ENCODE measurements at places on chromosomes 1 and 21.

- DNase-seq, result no peak
Observed at GRCh38 chr1:10652626-10653025, 143.8 kb downstream of the CASZ1 start.

- DNase-seq, result no peak
Observed at GRCh38 chr1:182248721-182249120, 142.9 kb downstream of the GLUL start.

DNA sequence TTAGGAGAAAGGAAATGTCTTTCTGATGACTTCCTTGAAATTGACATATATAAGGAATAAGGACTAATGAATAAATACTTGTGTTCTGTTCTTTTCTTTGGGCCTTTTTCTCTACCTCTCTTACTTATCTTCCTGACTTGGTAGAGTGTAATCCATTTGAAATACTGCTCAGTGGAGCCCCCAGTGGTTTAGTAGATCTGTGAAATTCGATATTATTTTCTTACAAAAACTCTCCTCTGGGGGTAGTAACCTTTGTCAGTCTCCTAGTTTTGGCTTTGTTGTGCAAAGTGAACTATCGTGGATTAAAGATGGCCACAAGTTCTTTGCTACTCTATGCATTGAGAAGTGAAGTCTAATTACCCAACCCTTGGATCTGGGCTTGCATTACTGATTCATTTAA is 48.8 kb downstream of the DUSP10 start:
- no peak for DNase-seq

GRCh38 chr1:210669951-210670350 is 341.2 kb downstream of the HHAT start:
- no peak for DNase-seq

DNA sequence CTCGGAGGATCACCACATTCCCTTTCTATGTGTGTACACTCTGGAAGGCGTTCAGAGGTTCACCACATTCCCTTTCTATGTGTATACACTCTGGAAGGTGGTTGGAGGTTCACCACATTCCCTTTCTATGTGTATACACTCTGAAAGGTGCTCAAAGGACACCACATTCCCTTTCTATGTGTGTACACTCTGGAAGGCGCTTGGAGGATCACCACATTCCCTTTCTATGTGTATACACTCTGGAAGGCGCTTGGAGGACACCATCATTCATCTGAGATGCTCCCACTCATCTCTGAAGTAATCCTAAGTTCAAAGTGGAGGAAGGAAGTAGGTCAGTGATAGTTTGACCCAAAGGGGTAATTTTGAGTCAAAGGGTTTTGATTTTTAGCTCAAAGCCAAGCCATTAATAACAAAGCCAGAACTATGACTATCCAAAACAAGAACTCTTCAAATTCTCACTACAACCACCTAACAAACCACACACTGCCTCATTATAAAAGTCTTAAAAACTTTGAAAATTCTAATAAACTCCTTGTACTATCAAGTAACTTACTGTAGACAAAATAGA is 32.9 kb downstream of the NRIP1 start:
- no peak for DNase-seq

- DNase-seq, result no peak
Observed at GRCh38 chr1:148363439-148363810, 119.7 kb downstream of the PPIAL4G start.

- DNase-seq, result no peak
Observed at GRCh38 chr1:159444511-159444910, 5.0 kb downstream of the OR10J1 start.

- no peak for DNase-seq
Observed at GRCh38 chr1:101781201-101781831, 215.4 kb downstream of the OLFM3 start.

- no peak for DNase-seq
Observed at GRCh38 chr1:11948822-11949458, 14.4 kb downstream of the PLOD1 start.

GRCh38 chr1:109770331-109771095 is 6.8 kb upstream of the EPS8L3 start:
- DNase-seq, result no peak

DNA sequence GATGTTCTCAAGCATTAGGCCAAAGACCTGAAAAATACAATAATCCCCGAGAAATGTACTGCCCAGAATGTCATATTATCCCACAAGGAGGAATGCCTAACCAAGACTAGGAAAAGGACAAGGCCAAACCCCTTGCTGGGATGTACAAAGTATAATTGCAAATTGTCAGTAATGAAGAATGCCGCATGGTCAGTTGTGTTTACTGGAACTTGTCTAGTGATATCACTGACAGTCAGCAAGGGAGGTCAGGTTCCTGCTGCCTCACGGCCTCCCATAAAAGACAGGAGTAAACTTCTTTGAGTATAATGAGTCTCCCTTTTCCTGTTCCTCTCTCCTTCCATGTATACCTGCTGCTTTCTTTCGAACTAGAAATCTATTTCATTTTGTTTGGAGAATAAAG is 222.8 kb downstream of the RHOU start:
- no peak for DNase-seq

DNA sequence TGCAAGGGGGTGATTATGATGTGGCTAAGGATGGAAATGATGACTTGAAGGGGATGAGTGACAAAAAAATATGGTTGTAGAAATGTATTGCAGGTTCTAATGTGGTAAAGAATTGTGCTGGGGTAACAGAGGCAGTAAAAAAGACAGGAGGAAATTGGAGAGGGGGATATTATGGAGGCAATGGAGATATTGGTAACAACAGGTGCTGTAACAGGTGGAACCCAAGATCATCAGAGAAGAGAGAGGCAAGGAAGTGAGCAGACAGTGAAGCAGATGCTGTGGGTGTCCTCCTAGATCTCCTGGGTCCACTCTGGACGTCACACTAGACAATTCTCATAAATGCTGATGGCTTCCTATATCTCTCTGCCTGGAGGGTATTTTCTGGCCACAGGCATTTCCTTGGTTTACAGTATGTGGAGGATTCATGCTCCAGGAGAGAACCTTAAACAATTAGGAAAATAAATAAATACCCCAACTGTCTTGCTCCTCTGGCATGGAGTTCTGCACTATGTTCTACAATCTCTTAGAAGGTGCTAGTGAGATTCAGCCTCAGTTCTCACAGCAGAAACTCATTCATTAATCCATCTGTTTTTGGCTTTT is 620.3 kb upstream of the PLXNA2 start:
- DNase-seq, result no peak

- no peak for DNase-seq
Observed at GRCh38 chr1:43206600-43207228, 34.6 kb downstream of the CFAP57 start.

GRCh38 chr1:228354390-228355320 is 52.0 kb downstream of the TRIM11 start:
- DNase-seq, result no peak
